ENCODE measurements at places on chromosomes 7 and 10.

- DNase-seq: no peak
These were observed 74.7 kb upstream of the CCDC71L start for GRCh38 chr7:106735637-106736036.

DNA sequence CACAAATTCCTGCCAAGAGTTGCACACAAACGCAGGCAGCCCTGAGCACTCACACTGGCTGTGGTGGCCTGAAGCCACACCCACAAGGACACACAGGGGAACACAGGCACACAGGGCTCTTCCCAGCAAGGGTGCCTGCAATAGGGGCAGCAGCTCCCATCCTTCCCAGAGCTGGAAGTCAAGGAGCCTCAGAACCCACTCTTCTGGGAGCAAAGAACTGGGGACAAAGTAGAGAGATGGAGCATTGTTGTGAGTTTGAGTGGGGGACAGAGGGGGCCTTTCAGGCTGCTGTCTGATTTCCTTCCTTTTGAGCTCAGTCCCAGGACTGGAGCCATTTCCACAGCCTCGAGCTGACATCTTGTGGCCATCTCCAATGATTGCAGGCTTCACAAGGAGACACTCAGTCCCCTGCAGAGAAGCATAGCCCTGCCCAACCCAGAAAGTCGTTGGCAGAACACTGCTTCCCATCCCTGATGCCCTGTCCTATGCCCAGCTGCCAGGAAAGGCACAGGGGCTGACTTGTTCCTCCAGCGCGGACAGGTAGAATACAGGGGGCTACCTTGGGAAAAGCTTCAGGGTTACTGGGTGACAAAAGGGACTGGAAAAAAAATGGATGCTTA lies 34.4 kb upstream of the SLF2 start:
- DNase-seq: no peak

- DNase-seq: no peak
These were observed 29.7 kb upstream of the PLEKHA1 start for GRCh38 chr10:122344741-122345258.

- DNase-seq: no peak
These were observed 73.9 kb upstream of the ARMC3 start for GRCh38 chr10:22853906-22854447.

DNA sequence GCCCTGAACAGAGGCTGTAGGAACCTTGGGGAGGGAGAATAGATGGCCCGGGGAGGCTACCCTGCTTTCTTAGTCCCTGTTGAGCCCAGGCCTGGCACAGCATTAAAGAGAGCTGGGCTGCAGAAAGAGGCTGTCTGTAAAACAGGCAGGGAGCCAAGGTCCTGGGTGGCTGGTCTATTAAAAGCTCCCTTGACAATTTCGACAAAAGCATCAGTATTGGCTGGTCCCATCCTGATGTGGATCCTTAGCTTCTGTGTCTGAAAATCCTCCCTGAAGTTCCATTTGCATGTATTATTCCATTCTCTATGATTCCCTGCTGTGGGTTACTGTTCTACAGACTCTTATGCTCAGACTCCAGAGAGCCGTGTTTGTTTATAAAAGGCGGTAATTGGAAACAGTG lies 158.5 kb downstream of the GALNT17 start:
- no peak for DNase-seq

DNA sequence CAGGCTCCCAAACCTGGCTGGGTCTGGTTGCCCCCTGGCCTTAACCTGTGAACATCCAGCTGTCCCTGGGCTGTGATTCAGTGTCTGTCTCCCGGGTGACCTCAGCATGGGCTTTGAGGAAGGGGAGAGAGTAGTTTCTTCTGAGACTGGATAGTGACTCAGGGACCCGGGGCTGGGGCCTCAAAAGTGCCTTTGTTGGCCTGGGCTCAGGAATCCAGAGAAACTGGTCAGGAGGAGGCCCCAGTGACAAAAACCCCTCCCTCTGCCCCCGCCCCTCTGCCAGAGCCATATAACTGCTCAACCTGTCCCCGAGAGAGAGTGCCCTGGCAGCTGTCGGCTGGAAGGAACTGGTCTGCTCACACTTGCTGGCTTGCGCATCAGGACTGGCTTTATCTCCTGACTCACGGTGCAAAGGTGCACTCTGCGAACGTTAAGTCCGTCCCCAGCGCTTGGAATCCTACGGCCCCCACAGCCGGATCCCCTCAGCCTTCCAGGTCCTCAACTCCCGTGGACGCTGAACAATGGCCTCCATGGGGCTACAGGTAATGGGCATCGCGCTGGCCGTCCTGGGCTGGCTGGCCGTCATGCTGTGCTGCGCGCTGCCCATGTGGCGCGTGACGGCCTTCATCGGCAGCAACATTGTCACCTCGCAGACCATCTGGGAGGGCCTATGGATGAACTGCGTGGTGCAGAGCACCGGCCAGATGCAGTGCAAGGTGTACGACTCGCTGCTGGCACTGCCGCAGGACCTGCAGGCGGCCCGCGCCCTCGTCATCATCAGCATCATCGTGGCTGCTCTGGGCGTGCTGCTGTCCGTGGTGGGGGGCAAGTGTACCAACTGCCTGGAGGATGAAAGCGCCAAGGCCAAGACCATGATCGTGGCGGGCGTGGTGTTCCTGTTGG lies at the start of gene CLDN4:
CLDN4 (plus strand) TSS at position 316 of the 903 bp plus-strand sequence; CDS start at position 522, 206 bp downstream.
- DNase-seq: no peak

DNA sequence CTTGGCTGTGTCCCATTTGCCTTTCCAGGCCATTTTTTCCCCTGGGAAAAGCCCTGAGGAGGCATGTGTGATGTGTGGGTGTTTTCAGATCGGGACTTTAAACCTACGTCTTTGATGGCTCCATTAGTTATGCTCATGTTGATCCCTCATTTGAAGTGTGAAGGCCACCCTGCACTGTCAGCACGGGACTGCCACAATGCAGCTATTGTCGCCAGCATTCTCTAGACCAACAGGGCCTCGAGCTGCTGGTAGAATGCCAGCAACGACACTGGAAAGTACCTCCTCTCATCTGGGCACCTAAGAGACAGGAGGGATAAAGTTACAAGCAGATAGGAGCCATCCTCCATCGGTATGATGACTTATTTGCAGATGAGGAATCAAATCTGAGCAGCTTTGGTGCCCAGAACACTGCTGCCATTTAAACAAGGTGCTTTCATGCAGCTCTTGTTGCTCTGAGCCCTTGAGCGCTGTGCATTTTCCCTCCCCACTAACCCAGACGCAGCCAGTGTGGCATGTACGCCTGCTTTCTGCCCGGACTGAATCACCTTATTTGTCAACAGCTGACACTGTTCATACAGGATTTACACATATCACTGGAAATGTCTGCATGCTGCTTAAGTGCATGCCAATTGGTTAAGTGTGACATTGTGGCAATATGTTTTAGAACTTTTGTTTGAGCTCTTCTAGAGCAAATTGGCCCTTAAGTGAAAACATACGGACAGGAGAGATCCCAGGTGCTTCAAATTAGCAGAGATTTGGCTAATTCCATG lies 175.0 kb upstream of the PITRM1 start:
- DNase-seq: no peak

GRCh38 chr7:121741896-121742295 lies 131.1 kb upstream of the PTPRZ1 start:
- no peak for DNase-seq

- no peak for DNase-seq
These were observed 28.2 kb upstream of the IL6 start for GRCh38 chr7:22698767-22699166.

DNA sequence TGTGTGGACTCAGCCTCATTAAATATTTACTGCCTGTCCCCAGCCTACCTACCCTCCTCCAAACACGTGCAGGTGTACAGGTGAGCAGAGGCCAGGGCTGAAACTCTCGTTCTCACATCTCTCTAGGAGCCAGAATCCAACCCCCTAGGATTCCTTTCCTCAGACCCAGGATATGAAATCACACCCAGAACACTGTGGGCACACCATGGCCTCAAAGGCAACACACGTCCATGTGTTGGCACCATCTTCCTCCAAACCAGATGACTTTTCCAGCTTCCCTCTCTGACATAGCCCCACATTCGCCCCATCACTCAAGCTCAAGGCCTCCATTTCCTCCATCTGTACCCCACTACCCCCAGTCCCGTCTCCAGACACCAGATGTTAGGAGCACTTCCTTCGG lies 51.8 kb upstream of the DUSP5 start:
- DNase-seq: no peak

DNA sequence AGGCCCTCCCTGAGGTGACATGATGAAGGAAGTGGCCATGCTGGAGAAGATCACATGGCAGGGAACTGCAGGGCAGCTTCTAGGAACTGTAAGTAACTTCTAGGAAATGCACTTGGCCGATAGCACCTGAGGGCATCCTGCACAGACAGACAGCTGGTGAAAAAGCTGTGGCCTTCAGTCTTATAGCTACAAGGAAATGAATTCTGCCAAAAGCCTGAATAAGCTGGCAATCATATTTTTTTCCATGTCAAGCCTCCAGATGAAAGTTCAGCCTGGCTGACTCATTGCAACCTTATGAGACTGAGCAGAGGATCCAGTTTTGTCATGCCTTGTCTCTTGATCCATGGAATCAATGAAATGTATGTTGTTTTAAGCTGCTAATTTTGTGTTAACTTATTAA lies 91.1 kb upstream of the CACNA2D1 start:
- no peak for DNase-seq

- no peak for DNase-seq
These were observed 165.4 kb downstream of the ACTR3B start for GRCh38 chr7:152924826-152925411.

DNA sequence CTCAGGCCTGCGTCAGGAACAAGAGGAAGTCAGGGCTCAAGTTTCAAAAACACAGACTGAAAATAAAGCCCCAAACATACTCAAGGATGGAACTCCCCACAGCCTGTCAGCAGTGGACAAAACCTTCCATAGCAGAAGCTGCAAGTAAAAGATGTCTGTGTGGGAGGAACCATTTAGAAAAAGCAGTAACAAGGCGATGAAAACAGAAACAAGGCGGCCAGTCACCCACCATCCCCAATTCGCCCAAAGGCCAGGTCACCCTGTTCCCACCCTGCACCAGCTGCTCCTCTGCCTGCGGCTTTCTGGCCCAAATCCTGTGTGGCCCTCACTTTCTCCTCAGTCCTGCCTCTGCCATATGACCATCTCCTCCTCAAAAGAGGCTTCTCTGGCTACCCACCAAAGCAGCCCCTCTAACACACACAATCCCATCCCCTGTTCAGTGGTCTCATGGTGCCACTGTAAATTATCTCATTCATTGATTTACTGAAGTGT lies 27.8 kb downstream of the KCNMA1 start:
- no peak for DNase-seq

DNA sequence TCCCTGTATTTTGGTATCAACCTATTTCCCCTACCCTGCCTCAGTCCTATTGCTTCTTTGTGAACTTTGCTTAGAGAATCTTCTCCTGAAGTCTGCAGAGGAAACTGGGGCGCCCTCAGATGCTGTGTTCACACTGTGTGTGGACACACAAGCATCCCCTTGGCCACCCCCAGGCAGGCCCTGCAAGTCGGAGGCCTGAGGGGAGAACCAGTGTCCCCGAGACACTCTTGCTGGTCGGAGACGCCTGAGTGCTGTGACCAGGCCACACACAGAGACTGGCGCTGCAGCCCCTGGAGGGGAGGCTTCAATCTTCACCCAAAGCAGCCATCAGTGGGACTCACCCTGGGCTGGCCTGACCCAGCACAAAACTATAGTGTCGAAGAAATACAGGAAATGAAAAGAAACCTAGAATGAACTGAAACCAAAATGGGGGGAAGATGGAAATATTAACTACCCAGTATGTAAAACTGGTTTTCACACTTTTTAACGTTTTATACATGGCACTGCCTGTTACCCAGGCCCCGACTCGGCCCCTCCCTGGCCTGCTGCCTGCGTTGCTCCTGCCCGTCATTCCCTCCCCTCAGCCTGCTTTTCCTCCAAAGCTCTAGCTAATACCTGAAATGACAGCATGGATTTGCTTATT lies 48.4 kb upstream of the FAM20C start:
- no peak for DNase-seq

DNA sequence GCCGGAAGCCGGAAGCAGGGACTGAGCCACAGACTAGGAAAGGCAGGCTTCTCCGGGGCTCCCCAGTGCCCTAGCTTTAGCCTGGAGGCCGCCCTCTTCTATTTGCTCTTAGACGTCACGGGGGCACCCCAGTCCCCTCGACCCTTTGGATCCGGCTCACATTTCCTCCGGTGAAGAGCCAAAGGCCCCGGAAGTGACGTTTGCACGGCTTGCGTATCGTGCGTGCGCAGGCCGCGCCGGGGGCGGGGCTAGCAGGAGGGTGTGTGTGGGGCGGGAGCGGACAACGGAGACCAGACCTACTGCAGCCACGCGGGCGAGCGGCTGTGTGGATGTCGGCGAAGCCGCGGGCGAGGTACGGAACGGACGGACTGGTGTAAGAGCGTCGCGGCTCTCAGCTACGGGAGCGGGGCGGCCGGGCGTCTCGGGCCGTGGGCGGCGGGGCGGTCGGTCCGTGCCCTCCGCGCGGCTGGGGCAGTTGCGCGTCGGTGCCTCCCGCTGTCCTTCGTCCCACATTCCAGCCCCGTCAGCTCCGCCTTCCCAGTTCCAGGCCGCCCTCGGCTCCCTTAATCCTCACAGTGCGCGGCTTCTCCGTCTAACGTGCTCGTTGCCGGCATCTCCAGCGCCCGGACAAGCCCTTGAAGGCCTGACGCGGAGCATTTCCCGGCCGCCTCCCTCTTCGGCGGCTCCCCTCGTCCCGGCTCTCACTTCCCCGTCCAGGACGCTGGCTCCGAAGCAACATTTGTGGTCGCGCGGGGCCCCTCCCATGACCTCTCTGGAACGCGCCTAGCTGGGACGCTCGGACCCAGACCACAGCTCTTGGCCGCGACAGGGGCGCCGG lies 25.8 kb downstream of the KCTD7 start:
- DNase-seq: peak; percentile 98

- DNase-seq: no peak
These were observed 22.8 kb upstream of the TTYH3 start for GRCh38 chr7:2608921-2609411.

DNA sequence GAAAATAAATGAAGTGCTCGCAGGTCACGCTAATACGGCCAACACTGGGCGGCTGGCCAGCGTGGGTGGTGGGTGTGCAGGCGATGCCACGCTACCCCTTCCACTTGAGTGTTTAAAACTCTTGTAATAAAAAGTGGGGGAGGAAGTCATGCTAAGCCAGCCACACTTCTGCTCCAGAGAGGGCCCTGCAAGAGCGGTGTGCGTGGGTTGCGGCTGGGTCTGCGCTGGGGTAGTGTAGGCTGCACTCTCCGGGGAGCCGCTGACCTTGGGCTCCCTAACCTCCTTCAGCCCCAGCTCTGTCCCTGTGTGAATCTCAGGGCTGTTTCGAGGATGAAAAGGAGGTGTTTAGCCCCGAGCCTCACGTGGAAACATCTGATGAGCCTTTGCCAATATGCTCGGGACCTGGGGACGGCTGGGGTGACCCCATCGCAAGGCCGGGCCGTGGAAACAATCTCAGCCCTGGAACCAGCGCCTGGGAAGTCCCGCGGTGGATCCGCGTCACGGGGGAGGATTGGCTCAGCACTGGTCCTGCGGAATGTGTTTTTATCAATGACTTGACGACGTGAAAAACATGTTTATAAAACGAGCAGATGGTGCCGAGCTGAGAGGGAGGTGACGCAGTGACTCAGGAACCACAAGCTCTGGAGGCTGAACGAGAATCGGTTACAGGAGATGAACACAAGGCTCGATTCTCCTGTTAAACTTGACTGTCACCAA lies 278.5 kb downstream of the DNAJB6 start:
- peak; percentile 9 for DNase-seq

Data from tibial nerve (tissue), 4 donors.